ENCODE measurements at places on chromosomes 16 and 17.

DNA sequence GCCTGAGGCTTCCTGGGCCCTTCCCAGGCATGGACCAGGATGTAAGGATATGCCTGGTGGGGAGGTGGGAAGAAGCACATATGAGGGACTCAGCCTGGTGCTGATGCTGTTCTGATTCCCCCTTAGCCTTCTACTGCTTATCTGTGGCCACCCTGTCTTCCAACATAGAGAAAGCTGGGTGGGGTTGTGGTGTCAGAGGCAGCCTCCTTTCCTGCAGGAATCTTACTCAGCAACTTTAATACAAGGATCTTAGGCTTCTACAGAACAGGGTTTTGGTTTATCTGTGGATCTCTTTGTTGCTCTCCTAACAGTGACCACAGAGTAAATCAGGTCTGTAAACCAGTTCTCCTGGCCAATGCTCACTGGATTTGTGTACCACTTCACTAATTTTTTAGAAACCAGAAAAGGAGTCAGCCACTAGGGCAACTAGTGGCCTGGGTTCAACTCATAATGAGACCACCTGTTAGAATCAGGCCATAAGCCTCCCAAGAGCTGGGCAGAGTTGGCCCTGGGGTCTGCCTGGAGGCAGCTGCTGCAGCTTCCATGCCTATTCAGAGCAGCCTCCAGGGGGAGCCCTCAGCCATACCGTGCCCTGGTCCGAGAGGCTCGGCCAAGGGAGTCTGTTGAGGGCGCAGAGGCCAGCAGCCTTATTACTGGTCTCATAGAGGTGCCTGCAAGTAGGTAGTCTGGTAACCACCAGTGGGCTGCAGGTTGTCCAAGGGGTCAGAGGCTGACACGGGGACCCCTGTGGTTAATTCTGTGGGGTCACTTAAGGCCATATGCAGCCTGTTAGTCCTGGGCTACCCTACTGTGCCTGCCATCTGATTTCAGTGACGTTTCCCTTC, 7.1 kb downstream of the HAS3 start:
- peak; percentile 55 for DNase-seq

DNA sequence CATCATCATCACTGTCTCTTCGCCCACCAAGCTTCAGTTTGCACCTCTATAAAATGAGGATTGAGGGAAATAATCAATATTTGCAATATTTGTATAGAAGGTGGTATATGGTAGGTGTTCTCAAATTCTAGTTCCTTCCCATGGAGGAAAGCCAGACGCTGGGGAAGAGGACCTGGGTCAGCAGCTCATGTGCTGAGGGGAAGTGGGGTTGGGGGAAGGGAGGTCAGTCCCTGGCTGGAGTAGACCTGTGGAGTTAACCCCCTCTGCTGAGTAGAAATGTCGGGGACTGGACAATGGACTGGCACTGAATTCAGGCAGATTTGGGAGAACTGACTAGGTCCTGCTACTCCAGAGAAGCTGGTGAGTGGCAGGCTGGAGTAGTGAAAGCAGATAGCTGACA, 12.8 kb upstream of the ITGB3 start:
- no peak for DNase-seq

- DNase-seq: no peak
These were observed 24.0 kb downstream of the TMC6 start for GRCh38 chr17:78104540-78104941.

DNA sequence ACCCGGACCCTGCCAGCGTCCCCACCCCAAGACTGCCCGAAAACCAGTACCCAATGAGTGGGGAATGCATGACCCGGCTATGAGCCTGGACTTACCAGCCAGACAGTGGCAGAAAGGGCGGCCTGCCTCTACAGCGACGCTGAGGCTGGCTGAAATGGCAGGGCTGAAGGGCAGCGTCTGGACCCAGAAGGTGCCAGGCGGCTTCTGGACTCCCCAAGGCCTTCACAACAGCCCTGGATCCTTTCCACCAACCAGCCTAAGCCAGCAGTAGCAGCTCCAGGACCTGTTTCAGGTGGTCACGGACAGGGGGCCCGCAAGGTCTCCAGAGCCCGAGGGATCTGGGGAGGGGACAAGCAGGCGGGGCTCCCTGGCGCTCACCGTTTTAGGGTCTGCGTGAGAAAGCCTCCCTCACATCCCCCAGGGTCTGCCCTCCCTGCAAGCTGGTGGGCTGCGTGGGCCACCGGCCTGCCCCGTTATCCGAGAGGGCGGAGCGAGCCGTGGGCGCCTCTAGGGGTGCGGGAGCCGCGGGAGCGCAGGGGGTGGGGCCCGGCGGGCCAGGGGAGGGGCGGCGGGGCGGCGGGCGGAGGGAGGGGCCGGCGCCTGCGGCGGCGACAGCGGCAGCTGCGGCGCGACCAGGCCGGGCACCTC, at the start of gene RIPOR1:
Gene RIPOR1, plus strand, starts transcription at position 608 of the 648 bp plus-strand sequence. CDS start 9,618 bp downstream, outside the sequence.
- peak; percentile 56 for DNase-seq

DNA sequence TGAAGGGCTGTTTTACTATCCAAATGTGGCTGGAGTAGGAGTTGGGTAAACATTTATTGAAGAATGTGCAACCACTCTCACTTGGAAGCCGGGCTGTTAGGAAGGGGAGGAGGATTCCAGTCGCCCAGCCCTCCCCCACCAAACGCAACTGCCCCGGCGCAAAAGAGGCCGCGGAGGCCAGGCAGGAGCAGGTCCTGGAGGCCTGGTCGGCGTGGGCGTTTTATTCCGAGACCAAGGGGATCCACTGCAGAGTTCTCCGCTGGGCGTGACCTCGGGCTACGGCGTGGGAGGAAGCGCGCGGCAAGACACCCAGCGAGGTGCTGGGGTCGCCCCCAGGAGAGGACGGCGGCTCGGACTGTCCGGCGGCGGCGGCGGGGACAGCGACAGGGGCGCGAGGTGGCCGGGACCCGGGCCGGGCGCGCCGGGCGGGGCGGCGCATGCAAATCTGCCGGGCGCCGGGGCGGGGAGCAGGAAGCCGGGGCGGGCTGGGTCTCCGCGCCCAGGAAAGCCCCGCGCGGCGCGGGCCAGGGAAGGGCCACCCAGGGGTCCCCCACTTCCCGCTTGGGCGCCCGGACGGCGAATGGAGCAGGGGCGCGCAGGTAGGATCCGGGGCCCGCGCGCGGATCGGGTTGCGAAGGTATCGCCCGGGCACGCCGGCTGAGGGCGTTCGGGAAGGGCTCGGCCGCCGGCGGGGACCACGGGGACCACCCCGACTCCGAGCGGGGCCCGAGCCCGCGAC, at the start of gene IL4R:
Gene IL4R, plus strand, starts transcription at position 553 of the 739 bp plus-strand sequence. CDS start 26,230 bp downstream, outside the sequence.
- DNase-seq: peak; percentile 60
